ENCODE measurements at places on chromosomes 5 and 9.

DNA sequence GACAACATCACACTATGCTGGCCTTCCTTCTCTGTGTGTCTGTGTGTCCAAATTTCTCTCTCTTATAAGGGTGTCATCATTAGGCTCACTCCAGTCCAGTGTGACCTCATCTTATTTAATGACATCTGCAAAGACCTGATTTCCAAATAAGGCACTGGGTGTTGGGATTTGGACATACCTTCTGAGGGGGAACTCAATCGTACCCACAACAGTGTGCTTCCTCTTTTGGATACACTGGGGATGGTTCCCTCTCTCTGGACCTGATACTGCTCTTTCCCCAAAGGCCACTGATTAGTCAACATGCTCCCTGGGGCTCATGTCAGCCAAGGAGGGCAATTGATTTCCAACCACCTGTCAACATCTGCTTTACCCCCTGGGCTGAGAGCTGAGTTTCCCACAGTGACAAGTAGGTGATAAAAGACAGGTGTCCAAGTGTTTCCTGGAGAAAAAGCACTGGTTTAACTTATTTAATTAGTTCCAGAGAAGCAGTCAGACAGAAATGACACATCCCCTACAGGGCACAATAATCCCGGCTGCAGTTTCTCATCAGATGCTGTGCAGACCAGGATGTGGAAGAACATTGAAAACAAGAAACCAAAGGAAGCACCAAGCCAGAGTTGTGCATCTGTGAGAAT is 17.8 kb upstream of the CEP72 start:
- no peak for DNase-seq

DNA sequence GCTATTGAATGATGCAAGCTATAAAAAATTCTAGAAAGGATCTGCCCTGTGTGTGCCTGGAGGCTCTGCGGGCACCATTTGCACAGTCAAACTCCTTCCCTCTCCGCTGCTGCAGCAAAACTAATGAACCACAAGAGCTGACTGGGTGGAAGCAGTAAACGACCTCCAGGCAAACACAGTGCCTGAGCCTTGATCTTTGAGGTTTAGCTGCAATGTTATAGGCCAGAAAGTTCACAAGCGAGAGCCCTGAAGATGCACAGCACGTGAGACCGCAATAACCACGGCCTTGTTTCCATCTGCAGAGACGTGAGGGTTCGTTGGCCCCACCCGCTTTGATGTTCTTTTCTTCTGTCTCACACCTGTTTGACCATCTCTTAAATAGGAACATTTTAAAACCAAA is 69.2 kb upstream of the S1PR3 start:
- peak; percentile 20 for DNase-seq

DNA sequence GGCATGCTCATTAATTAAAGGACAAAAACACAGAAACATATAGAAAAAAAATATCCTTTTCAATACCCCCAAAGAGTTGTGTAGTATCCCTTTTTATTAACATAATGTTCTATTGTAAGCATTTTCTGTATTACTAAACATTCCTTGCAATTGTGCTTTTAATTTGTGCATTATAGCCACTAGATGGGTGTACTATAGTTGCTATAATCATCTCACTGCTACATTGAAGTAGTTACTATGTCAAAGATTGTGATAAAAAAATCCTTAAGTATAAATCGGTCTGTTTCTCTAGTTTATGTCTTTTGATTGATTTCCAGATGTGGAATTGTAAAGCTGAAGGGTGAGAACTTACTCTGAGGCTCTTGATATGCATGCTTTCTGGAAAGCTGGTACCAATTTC is 21.4 kb downstream of the FREM1 start:
- DNase-seq = no peak

GRCh38 chr5:137605411-137605810 is 106.3 kb upstream of the SPOCK1 start:
- no peak for DNase-seq

- no peak for DNase-seq
Measured at GRCh38 chr9:99336531-99336930, 114.4 kb downstream of the SEC61B start.

- no peak for DNase-seq
Measured at GRCh38 chr5:66931651-66932050, 264.9 kb downstream of the CD180 start.

DNA sequence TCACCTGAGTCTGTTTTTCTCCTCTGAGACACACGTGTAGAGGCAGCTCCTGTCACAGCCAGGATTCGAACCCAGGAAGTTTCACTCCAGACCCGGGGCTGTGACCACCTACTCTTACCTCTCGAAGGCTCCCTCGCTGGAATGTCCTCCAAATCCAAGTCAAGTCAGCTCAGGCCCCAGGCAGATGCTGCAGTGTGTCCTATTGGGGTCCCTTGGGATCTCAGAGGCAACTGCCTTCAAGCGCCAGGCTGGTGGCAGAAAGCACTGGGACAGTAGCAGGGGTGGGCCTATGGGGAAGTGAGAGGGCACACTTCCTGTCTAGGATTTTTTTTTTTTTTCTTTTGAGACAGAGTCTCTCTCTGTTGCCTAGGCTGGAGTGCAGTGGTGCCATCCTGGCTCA is 762 bp upstream of the ST6GALNAC4 start:
- DNase-seq = no peak

GRCh38 chr9:86529496-86530275 is 175.5 kb upstream of the TUT7 start:
- DNase-seq = no peak

DNA sequence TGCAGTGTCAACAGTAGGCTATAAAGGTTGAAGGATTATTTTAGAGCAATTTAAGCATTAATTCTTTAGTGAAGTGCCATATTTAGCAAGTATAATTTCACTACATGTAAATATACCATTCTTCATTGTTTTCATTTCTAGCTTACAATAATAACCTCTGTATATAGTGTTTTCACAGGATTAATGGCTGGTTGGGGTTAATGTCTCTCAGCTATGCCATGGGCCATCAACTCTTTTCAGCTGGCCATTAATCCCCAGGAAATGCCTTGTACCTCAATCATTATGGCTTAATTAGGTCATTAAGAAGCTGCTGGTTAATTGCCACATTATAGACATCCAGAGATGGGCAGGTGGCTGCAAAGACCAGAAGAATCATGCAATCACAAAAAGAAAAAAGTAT is 715.1 kb downstream of the MAT2B start:
- no peak for DNase-seq
